ENCODE measurements at places on chromosomes 7 and 10.
A peak's percentile ranks its signal among the peaks of the same experiment; 100 is the strongest.

DNA sequence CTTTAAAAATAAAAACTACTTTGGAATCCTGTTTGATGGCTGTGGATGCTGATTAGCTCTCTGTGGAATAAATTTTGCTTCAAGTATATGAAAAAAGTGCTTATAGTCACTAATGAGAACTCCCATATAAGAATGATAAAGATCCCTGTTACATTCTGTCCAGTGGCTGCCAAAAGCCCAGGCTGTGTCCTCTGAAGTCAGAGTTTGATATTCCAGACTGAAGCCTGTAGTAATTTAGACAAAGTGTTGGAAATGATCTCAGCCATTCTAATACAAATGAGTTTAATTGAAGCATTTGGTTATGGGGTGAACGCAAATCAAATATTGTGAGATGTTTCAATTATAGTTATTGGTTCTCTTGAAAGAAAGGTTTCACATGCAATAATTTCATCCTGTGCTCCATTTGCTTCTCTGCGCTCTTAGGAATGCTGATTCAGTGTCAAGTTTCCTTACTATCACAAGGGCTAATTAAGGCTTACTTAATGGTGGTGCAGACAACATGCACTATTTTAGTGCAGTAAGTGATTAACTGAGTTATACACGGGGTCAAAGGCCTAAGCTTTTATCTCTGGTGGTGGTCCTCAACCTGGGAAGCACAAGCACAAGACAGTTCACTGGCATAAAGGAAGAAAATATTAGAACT is 867.6 kb downstream of the SORCS1 start:
- DNase-seq, result no peak

DNA sequence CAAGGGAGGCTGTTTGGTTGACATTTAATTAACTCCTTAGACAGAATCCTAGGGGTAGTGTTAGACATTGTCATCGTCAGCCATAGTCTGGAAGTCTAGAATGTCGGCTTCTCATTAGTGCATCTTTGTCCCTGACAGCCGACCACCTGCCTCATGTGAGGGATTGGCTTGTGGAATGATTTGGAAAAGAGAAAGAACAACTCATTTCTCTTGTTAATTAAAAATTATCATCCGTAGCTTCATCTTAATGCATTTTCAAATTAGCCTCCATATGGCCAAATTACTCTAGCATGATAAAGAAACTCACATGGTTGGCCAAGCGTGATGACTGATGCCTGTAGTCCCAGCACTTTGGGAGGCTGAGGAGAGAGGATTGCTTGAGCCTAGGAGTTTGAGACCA is 97.7 kb upstream of the PARD3 start:
- no peak for DNase-seq

GRCh38 chr10:28331841-28332240 is 29.0 kb upstream of the MPP7 start:
- no peak for DNase-seq

DNA sequence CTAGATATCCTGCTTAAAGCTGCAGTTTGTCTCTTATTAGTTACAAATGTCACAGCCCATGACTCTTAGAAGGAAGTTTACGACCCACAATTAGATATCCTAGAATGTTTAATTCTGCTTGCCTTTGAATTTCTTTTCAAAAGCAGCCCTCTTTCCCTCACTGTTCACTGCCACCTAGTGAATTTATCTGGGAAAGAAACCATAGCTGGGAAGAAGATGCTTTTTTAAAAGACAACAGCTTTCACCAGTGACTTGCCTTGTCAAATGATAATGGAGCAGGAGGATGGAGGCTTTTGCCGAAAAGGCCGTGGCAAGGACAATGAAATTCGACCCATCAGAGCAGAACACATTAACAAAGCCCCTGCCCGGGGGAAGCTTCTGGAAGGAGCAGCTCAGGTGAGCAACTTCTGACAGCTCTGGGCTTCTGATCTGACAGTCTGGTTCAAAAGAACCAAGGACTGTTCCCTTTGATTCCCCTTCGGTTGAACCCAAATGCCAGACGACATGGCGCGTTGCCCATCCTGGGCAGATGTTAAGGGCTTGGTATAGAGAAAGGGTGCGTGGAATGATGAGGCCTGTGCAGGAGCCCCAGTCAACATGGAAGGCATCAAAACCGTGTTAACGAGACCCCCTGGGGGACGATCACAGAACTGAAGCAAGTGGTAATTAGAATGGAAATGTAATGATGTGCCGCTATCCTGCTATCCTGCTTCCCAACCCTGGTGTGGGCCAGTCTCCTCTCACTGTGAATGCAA is 236.8 kb downstream of the FRMD4A start:
- DNase-seq, result peak; percentile 31

- DNase-seq, result no peak
Observed at GRCh38 chr10:89360157-89360556, 17.7 kb upstream of the IFIT1B start.

DNA sequence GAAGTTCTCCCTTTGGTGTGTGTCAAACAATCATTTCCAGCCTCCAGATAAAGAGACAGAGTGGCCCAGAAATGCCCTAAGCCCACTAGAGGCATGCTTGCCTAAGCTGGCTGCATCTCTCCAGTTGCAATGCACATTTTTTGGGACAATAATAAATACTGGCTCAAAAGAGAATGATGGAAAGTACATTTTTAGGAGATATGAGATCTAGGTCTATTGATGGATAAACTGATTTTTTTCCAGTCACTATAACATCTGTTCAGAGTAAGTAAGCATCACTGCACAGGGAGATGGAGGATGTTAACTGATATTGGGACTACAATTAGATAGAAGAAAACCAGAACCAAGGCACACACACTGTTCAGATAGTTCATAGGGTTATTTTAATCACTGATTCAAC is 553.0 kb downstream of the GRM8 start:
- DNase-seq, result no peak

DNA sequence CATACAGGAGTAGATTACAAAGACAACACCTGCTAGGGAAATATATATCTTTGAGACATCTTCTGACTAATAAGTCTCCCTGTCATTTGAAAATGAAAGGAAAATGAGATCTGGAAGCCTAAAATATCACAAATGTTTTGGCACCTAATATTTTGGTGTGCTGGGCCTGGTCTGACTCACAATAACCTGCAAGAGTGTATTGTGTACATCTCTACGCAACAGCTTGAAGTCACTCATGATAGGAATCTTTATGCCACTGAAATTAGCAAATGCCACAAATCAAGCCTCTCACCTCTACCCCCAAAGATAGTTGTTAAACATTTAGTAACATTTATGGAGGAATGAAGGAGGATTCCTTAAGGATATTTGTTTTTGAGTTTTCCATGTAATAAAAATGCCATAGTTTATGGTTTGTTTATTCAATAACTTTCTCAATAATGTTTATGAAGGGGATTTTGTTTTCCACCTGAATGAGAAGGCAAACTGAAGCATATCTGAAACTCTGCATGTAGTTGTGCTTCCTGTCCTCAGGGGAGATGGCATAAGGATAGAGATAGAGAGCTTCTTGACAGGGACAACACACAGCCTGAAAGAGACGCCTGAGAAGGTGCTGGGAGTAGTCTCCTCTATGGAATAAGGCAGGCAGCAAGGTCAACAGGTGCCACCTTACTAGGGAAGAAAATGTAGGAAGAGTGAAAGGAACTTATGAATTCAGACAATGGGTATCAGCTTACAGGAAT is 197.4 kb downstream of the AHR start:
- DNase-seq, result no peak
